ENCODE measurements at places on chromosomes 5 and 9.

GRCh38 chr5:96001262-96001661 lies 39.6 kb upstream of the ELL2 start:
- DNase-seq = no peak

DNA sequence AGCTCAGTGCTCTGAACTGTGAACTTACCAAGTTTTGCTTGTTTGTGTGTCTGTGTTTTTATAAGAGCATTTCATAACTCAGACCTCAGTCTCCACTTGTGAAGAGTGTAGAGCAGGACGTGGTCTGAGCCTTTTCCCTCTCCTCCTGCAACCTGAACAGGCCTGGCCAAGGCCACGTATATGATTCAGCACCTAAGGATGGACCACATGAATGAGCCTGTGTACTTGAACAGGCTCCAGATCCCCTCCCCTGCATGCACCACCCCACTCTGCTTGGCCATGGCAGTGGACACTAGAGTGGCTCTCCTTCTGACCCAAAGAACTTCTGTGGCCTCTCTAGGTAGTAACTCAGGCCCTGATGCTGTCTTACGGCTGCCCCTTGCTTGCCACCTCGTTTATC lies 125.9 kb upstream of the FSTL4 start:
- DNase-seq = no peak

GRCh38 chr5:96725257-96725656 lies 63.1 kb downstream of the CAST start:
- no peak for DNase-seq

- DNase-seq = no peak
Observed at GRCh38 chr5:150303070-150303615, 438 bp upstream of the ARSI start.

DNA sequence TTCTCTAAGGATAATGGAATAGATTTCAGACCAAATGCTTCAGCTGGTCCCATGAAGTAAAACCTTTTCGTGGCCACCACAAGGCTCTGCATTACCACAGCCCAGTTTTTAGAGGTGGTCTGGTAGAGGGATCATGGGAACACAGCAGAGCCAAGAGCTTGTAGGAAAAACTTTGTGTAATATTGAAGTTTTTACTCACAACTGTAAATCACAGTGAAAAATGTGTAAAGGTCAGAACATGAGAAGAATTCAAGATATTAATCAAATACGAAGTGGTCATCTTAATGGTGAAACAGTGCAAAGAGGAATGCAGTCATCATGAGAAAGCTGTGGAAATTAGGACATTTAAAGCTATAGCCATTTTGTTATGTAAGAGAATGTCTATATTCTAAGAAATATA lies 197.5 kb downstream of the NPR3 start:
- DNase-seq = no peak

DNA sequence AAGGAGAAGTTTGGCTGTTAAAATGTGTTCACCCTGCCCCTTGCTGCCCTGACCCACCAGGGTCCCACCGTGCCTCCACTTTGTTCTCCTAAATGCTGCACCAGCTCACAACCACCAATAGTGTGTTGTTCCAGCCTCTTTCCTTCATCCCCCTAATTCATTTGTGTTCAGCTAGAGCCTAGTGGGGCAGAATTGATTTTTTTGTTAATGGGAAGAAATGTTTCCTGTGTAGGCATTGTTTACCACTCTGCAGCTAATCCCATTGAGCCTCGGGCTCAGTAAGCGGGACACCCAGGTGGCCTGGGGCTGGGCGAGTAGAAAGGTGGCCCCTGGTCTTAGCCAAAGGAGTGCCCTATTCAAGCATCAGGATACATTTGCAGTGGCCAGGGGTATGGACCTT lies 127.6 kb downstream of the MVB12B start:
- DNase-seq = no peak

GRCh38 chr9:4382722-4383317 lies 83.0 kb upstream of the GLIS3 start:
- DNase-seq = no peak

- no peak for DNase-seq
Observed at GRCh38 chr9:91162784-91163443, 198.8 kb downstream of the AUH start.

GRCh38 chr9:79353856-79354520 lies 217.8 kb upstream of the TLE4 start:
- no peak for DNase-seq

GRCh38 chr5:91291628-91292569 lies 91.2 kb downstream of the ARRDC3 start:
- no peak for DNase-seq

DNA sequence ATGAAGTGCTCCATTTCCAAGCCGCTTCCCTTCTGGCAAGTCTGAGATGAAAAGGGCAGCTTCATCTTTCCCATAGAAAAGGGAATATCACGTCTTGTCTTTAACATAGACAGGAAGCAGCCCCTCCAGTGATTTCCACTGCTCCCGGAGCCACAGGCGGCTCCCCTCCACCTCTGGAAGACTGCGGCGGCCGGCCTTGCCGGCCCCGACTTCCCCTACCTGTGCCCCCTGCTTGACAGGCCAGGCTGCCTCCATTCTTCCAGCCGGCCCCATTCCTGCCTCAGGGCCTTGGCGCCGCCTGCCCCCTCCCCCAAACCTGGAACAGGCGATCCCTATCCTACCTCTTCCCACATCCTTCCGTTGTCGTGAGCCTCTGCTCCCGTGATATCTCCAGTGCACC lies 141.8 kb downstream of the ZNF354C start:
- no peak for DNase-seq

DNA sequence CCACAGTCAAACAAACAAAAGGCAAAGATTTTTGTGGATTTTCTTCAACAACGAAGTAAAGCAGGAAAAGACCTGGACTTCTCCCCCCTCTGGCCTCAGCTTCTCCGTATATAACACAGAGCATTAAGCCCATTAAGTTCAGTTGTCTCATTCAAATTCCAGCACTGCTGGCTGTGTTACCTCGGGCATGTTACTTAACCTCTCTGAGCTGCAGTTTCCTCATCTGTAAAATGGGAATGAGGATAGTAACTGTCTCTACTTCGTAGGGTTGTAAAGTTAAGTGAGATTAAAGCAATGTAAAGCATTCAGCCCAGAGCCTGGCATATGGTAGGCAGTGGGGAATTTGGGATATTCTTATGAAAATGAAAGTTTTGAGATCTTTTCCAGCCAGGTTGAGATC lies 92.7 kb upstream of the SMIM23 start:
- DNase-seq = no peak

DNA sequence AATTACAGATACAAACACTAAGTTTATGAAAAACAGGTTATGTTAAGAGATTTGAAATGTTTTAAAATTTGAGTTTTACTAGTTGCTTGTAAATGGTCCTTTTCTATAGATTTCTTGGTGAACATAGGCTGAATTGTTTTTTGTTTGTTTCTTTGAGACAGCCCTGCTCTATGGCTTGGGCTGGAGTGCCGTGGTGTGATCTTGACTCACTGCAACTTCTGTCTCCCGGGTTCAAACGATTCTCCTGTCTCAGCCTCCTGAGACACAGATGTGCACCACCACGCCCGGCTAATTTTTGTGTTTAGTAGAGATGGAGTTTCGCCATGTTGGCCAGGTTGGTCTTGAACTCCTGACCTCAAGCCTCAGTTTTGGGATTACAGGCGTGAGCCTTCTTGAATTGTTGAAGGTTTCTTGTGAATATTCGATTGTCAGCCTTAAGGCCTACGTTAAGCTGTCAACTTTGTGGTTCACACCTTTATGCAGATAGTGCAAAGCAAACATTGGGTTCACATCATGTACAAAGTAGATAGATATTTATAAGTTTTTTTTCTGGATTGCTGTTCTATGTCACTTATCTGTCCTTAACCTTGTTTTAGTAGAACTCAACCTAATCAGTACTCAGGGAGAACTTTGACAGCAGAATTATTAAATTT lies 26.2 kb downstream of the UHRF2 start:
- no peak for DNase-seq

DNA sequence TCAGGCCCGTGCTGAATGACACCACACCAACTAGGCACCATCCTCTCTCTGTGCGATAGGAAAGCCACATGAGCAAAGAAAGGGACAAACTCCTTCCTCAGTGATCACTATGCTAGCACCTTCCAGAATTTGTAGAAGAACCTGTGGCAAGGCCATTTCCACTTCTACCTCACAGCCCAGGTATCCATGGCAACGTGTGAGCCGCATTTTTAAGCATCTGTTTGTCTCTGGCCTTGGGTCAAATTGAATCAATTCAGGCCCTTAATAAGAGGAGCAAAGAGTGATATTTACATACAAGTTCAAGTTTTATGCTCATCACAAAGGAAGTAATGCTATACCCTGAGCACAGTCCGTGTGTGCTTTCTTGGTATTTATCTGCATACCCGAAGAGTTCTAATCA lies 179.3 kb downstream of the SLC12A2 start:
- no peak for DNase-seq

DNA sequence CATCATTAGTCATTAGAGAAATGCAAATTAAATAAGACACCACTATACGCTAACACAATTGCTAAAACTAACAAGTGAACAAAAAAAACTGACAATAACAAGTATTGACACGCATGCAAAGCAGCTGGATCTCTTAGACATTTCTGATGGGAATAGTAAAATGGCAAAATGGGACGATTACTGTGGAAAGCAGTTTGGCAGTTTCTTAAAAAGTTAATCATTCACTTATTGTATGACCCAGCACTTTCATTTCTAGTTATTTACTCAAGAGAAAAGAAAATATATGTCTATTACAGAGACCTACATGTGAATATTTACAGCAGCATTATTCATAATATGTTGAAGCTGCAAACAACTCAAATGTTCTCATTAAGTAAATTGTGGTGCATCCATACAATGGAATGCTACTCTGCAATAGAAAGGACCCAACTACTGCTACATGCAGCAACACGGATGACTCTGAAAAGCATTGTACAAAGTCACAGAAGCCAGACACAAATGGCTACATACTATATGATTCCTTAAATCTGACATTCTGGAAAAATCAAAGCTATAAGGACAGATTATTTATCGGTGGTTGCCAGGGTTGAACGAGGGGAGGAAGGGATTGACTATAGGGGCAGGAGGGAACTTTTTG lies 96.8 kb upstream of the ITGA2 start:
- no peak for DNase-seq

DNA sequence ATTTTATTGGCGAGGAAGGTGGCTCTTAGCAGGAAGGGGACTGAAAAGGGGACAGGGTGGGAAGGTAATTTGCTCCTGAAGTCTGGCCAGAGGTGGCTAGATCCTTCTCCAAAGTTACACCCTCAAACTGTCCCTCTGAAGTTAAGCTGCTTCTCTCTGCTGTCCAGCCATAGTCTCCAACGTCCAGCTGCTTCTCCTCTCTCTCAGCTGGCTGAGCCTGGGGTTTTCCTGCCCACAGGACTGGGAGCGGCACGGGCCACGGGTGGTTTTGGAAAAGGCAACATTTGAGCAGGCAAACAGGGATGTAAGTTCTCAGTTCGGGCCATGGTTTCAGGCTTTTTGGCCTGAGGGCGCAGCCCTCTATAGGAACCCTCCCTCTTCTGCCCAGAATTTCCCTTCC lies 128.3 kb downstream of the YIPF5 start:
- no peak for DNase-seq

DNA sequence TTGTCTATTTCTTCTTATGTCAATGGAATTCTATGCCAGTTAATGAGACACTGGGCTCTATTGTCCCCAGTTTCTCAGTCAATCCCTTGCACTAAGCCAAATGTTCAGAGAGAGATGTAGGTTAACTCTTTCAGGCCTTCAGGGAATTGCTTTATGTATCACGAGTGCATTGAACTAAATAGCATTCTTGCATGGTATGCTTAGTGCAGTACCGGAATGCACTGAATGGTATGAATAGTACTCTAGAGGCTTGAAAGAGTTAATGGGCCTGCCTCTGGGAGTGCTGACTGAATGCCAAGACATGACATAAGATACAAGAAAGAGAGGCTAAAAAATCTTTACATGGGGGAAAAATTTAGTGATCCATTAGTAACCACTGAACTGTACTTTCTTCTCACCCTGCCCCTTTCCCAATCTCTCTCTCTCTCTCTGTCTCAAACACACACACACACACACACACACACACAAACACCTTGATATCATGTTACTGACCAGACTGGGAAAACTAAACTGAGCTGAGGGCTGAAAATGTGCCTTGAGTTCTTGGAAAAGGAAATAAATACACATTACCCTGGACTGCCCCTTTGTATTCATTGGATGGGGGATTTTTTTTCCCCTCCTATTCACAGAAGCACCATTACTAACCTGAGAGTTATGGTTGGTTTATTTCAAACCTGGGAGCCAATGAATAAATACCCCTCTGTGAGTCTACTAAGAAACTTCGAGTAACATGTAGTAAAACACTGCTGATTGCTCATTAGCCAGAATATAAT lies 35.4 kb upstream of the TMC1 start:
- no peak for DNase-seq

DNA sequence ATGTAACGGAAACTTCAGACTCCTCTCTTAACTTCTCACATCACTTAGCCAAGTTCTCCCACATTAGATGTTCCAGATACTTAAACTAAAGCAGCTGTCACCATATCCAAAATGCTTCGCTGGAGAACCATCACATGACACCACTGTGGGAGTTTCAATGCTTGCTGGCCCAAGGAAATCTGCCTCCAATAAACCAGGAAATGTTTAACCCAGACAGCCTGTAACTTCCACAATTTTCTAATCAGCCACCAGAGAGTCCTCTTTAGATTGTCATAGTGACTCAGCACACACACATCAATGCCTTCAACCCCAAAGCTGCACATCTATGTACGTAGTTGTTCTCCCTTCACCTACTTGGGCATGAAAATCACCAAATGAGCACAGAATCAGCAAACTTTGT lies 118.7 kb downstream of the LPAR1 start:
- no peak for DNase-seq

- DNase-seq = no peak
Observed at GRCh38 chr5:166938071-166938470, 1353.4 kb upstream of the WWC1 start.

- no peak for DNase-seq
Observed at GRCh38 chr9:76877961-76878360, 28.0 kb downstream of the PRUNE2 start.

Measured in glutamatergic neuron (in vitro differentiated cells).